ENCODE measurements at places on chromosomes 2 and 18.

DNA sequence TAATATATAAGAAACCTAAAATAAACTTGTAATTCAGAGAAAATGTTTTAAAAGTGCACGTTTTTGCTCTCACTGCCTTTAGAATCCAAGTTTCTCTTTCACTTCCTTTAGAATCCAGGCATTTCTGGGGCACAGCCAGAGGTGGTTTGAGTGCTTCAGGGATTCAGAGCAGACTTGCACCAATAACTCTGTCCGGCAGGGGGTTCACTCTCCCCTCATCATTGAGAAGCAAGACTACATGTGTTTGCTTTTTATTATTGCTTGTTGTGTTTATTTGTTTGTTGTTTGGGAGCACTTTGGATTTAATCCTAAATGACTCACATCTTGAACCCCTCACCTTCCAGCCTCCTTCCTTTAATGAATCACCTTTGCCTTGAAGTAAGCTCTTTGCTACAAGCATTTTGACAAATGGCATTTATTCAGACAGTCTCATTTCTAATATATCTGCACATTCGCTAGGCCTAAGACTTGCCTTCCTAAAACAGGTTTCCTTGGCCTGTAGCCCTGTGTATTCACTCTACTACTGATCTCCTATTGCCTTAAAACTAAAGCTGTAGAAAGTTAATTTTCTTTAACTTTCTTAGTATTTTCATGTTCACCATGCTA lies 233.5 kb upstream of the ATP5MC3 start:
- DNase-seq: peak; percentile 22

GRCh38 chr2:9095690-9096089 lies 92.2 kb upstream of the MBOAT2 start:
- no peak for DNase-seq

DNA sequence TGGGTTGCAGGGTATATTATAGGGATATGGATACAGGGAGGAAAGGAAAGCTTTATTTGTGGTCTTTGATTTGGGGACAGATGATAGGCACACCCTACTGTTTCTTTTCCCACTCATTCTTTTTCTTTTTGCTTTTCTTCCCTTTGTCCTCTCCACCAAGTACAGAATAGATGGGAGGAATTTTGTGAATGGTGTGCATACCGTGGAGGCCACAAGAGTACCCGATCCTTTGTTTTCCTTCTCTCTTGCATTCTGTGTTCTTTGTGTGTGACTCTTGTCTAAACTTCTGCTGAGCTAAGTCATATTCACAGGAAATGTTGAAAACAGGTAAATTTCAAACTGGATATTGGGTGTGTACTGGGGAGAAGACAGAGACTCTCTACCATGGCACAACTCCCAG lies 321.4 kb upstream of the SLC8A1 start:
- DNase-seq: no peak

DNA sequence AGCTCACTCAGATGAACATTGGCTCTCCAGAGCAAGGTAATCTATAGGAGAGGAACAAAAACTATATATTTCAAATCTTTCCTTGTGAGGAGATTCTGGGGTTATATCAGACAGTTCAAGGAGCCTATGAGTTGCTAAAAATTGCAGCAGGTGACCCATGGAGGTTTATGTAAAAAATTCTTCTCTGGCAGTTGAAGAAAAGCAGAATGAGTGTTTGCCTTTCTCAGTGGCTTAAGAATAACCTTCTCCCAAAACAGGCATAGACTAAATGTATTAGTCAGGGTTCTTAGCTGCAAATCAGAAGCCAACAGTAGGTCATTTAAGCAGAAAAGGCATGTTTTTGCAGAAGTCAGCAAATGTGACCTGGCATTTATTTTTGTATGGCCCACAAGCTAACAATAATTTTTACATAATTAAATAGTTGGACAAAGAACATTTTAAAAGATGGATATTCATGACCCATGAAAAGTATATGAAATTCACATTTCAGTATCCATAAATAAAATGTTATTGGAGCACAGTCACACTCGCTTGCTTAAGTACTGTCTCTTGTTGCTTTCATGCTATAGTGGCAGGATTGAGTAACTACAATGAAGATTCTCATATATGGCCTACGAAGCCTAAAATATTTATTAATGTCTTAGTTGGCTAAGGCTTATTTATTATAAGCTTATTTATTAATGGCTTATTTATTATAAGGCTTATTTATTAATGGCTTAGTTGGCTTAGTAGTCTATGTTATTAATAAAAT lies 93.4 kb upstream of the TLK1 start:
- DNase-seq: no peak

DNA sequence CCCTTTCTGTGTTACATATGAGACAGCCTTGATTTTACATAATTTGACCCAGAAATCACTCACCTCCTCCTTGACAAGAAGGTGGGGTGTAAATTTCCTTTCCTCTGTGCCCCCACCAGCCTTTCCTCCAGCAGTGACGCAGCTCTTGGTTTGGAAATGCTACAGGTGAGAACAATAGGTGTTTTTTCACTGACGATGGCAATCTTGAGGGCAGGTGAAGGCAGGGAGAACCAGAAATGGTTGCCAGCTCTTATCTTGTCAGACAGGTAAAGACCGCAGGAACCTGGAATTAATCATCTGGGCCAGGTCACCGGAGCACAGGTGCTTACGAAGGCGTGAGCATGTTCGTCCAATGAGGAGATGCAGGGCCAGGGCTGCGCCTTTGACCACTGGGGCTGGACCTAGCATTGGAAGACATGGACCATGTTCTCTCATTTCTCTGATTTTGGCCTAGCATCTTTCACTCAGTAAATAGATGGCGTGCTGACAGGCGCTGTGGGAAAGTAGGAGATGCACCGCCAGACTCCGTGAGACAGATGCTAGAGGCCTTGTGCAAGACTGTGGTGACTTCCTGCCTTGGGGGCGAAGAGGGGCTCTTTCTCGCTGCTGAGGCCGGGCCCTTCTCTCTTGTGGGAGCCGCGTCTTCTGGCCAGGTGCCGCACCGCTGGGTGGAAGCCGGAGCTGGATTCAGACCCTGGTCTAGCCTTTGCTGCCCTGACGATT lies 4.0 kb downstream of the CIDEA start:
- DNase-seq: no peak

DNA sequence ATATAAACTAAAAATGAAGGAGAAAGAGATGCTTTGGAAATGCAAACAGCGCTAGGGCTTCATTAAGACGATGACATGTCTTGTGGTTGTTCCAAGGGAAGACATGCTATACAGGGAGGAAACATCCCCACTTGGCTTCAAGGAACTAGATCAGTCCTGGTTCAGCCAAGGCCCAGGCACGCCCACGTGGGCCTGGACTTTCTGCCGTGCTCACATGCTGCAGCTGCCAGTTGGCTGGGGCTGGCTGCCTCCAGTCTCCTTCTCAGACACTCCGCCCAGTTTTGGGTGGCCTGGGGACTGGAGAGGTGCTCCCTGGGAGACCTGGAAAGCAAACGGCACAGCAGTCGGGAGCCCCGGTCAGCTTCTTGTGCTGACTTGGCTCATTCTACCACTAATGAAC lies 109.6 kb downstream of the GLI2 start:
- no peak for DNase-seq

- peak; percentile 65 for DNase-seq
Measured at GRCh38 chr18:30971338-30971956, 71.1 kb downstream of the DSC3 start.

DNA sequence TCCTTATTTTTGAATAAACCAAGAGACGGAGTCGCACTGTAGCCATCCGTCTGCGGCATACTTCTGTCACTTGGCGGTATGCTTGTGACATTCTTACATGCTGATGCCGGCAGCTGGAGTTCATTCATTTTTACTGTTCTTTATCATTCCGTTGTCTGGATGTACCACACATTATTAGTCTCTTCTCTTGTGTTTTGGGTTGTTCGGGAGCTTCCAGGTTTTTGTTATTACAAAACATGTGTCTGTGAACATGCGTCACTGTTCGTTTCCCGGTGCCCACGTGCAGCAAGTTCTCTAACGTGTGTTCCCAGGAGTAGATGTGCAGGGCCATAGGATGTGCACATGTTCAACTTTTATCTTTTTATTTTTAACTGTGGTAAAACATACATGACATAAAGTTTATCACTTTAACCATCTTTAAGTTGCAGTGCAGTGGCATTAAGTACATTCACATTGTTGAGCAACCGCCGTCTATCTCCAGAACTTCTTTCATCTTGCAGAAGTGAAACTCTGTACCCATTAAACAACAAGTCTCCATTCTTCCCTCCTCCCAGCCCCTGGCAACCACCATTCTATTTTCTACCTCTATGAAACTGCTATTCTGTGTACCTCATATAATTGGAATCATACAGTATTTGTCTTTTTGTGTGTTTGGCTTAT lies 40.1 kb downstream of the MTCL1 start:
- no peak for DNase-seq

DNA sequence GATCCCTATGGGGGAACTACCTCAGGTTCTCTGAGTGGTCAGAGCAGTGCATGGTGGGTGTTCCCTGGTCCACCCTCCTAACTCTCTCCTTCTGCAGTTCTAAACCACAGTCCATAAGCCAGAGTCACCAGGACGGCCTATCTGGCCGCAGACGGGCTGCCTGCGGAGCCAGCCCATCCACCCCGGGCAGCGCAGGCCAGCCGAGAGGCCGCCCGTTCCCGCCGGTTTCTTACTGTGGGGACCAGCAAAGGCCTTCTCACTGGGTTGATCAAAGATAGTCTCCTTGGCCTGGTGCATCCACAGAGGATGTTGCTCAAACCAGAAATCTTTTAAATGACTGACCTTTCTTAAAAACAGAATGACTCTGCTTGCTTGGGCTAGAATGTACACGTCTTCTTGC lies 9.6 kb upstream of the CHST10 start:
- DNase-seq: no peak

- DNase-seq: no peak
Measured at GRCh38 chr2:222294996-222295367, 3.8 kb downstream of the PAX3 start.

DNA sequence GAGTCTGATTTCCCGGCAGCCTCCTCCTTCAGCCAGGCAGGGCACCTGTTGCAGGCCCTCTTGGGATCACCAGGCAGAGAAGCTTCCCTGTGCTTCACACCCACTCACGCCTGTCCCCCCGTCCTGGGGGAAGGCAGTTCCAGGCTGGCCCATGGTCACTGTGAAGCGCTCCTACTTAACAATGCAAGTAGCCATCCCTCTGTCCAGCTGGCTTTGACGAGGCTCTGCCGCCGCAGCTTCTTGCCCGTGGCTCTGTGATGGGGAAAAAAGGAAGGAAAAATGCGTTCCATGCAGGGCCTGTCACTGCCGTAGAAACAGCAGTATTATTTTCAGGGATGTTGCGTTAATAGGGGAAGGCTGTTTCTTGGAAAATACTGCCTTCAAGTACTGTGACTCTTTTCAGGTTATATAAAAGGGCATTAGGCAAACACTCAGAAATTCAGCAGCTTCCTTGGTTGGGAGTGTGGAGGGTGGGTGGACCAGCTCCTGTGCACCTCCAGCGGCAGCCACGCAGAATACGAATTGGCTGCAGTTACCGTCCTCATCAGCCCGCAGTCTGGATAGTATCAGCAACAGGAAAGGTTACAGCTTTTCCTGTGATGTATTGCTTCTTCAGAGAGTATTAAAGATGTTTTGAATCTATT lies 232.3 kb downstream of the KLHL29 start:
- DNase-seq: peak; percentile 58

DNA sequence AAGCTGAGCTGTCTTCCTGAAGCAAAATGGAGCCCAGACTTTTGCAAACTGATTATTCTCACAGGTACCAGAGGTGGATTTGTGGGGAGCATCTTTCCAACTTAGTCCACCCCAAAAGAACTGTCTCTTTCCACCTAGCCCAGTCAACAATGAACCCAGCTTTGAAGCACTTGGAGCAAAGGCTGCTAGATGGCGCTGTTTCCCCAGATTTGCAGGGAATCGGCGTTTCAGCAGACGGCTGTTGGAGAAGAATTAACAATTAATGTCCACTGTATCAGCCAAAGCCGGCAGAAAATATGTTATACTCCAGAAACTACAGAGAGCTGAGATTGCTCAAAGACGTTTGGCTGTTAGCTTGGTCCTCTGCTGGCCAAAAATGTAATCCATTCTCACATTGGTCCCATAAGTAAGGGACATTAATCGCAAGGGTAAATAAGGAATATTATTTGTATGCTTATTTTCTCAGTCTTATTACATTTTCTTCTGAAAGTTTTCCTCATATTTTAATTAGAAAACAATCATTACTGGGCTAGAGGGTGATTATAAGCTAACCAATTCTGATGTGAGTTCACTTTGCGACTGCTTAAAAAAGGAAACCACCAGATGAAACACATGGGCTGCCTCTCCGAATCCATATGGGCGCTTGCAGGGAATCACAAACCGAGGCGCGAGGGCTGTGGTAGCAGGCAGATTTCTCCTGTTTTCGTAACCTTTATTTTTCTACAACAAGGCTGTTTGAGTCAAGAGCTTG lies 423.8 kb upstream of the MEX3C start:
- peak; percentile 77 for DNase-seq

DNA sequence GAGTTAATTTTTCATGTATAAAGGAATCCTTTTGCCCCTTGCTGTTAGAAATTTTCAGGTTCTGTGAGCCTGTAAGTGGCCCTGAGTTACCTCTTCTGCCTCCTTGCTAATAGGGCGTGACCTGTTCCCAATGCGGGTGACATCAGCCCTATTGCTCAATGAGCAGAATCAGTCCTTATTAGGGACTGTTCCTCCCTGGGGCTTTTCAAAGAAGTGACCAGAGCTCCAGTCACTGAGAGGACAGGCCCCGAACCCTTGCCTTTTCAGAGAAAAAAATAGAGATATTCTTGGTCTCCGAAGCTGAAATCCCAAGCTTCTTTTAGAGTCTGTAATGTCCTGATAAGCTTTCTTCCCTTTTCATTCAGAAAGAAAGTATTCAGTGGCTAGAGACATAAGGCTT lies 8.2 kb upstream of the APOB start:
- no peak for DNase-seq

DNA sequence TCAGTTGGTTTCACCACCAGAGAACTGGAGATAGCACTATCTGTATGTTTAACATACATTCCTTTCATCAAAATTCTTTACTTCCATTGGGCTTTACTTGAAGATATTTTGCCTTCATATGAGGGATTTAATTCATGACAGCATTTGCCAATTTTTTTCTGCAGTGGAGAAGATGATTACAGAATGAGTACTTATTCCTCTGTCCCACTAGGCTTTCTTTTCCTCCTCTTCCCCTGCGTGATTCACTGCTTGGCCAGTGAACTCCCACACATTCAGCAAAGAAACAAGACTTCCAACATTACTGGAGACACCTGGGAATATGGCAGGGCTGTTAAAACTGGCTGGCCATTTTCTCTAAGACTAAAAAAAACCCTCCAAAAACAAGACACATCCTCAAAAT lies 425.8 kb upstream of the KCNH7 start:
- no peak for DNase-seq

DNA sequence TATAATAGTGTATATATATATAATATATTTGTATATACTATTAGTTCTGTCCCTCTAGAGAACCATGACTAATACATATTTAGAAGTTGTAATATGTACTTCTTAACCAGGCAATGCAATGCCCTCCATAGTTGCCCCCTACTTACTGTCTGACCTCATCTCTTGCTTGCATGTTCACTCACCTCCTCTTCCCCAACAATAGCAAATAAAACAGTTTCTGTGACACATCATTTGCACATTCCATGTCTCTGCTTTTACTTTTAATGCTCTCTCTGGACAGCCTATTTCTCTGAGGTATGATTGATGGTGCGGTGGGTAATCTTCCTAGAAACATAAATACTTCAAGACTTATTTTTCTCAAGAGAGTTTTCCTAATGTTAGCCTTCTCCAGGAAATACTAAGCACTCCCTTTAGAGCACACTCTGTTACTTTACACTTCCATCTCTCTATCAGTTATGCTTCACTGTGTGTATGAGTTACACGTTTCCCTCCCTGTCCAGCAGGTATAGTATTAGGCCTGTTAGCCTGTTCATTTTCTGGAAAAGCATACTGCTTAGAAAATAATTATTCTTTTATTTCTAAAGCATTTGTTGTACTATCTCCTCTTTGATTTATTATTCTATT lies 295.6 kb upstream of the LRATD1 start:
- DNase-seq: no peak

- no peak for DNase-seq
Measured at GRCh38 chr2:101644842-101645383, 52.6 kb upstream of the MAP4K4 start.

Measured in NCI-H1092 (cell line).